ENCODE measurements at places on chromosomes 5 and 9.

DNA sequence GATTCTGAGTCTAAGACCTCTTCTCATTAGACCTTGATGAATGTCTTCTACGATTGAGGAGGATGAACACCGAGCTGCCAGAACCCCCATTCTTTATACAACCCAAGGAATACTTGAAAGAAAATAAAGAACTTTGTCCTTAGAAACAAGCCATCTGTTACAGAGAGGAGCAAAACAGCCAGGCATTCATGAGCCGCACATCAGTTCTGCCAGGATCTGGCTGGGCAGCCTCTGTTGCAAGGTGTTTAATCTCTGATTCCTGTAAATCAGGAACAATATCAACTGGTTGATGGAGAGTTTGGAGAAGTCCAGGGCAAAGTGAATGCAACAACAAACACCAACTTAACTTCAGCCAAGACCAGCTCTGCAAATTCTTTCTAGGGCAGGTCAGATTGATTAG lies 165.5 kb upstream of the DMAC1 start:
- DNase-seq, result no peak

GRCh38 chr9:83367326-83367725 lies 170.9 kb downstream of the FRMD3 start:
- DNase-seq, result no peak

DNA sequence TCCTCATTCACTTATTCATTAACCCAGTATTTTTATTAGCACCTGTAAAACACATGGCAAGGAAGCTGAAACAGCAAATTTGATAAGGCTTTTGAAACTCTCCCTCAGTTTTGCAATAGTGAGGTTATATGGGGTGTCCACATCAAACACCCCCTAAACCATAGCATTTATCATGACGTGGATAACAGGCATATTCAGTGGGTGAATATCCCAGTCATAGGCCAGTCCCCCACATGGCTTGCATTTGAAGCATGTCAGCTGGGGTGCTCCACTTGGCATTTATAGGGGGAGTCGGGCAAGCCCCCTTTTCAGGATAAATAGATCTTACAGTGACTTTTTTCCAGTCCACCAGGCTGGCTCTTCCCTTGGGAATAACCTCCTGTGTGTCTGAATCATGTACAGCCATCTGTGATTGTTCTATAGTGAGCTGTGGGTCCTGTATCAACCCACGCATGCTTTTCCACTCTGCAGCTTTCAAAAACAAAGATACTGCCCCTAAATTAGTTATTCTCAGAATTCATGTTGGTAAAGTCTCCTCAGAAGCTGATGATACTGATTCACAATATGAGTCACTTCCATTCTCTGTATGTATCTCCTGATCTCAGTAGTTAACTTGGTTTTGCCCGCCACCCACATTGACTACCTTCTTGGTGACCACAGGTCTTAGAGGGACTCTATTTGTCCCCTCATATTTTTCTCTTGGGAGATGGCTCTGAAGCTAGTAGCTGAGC lies 84.4 kb upstream of the SPIN1 start:
- DNase-seq, result no peak

- DNase-seq, result no peak
These were observed 16.3 kb downstream of the PDGFRB start for GRCh38 chr5:150139334-150139733.

DNA sequence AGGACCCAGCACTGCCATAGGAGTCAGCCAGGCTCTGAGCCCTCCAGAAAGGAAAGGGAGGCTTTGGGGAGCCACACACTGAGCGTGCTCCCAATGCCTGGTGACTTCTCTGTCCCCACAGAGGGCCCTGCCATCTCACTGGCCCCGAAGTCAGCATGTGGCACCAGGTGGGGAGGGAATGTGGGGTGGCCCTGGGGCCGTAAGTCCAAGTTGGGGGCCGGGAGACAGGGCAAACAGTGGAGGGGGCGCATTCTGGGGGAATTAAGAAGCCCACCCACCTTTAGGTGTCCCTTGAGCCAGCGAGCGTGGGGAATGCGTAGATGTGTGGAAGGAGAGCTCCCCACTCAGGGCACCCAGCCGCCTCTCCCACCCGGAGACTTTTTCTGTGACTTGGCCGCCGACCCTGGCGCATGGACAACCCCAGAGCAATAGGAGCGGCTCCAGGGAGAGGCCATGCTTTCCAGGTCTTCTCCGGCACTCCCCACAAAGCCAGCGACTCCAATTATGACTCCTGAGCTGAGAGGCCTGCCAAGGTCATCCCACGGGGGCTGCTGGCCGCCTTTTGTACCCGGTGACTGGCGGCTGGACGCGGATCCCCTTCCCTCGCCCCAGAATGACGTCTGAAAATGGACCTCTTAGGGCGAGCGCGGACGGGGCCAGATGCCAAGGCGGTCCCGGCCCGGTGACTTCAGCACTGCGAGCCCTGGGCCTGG lies 9.8 kb downstream of the IRX1 start:
- no peak for DNase-seq

DNA sequence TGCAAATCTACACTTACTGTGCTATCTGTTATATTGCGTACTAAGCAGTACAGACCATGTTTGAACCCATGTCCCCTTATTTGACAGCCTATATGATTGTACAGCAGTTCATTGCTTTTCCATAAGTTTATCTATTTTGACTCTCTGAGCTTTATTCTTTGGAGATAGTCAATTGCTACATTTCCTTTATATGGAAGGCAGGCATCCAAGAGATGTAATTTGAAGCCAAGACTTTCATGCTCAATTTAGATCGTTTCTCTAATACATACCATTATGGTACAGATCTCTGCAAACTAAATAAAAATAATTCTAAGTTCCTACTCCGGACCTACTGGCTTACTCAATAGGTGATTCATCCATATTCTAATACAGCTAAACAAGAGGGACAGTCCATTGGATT lies 424.8 kb downstream of the TMEM38B start:
- DNase-seq, result no peak

DNA sequence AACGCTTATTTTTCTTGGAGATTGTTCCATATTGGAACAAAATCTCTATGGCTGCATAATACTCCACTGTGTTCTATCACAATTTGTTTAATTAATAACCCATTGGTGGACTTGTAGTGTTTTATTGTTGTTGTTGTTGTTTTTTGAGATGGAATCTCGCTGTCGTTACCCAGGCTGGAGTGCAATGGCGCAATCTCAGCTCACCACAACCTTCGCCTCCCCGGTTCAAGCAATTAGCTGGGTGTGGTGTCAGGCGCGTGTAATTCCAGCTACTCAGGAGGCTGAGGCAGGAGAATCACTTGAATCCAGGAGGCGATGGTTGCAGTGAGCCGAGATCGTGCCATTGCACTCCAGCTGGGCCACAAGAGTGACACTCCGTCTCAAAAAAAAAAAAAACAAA lies 38.7 kb downstream of the SPRY4 start:
- no peak for DNase-seq

GRCh38 chr5:178086266-178086665 lies 27.1 kb upstream of the N4BP3 start:
- no peak for DNase-seq

- no peak for DNase-seq
These were observed 4.8 kb downstream of the ATP6V1G1 start for GRCh38 chr9:114592356-114592755.

DNA sequence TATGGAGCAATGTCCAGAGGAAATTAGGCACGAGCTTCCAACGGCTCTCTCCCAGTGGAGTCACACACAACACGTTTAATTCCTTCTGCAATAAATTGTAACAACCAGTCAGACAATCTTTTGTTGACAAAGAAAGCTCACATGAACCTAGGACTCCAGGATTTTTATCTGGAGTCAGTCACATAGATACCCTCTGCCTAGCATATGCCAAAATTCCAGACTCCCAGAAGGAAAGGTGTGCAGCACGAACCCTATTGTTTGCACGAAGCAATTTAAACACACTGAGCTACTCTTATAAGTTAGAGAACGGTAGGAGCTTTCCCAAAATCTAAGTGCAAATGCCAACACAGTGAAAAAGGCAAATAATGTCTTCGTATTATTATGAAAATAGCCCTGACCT lies 67.1 kb downstream of the TEX10 start:
- DNase-seq, result no peak

DNA sequence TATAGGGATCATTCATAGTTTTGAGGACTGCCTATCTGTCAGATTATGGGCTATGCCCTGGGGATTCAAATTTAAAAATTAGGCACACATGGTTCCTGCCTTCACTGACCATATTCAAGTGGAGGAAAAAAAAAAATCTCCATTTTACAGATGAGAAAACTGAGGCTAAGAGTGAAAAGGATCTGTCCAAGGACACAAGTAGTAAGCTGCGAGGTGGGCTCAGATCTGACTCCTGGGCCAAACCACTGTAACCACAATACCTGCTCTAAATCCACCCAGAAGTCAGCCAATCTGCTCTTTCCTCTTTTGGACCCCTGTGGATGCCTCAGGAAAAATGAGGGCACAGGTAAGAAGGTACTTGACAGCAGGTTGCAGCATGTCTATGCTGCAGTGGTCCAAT lies 2.8 kb upstream of the TOR1A start:
- no peak for DNase-seq

GRCh38 chr5:88665750-88666215 lies 217.2 kb downstream of the MEF2C start:
- no peak for DNase-seq

DNA sequence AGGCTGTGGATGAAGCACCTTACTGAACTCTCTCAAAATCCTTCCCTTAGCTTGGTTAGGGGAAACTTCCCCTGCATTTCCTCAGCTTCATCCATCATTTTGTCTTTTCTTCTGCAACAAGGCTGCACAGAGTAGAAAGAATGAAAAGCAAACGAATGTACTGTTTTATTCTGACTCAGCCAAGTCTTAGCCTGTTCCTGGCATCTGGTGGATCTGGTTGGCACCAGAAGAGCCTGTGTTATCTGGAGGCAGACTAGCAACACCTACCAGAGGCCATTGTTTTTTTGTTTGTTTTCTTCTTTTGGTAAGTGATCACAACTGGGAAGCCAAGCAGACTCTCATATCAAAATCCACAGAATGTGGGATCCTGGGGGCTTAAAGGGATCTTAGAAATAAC lies 200.7 kb downstream of the FANCC start:
- no peak for DNase-seq

- DNase-seq, result no peak
These were observed 28.5 kb downstream of the FUBP3 start for GRCh38 chr9:130607640-130608420.

- DNase-seq, result no peak
These were observed 48.9 kb downstream of the AHRR start for GRCh38 chr5:370311-370958.

GRCh38 chr5:12901696-12902095 lies 997.5 kb upstream of the CTNND2 start:
- no peak for DNase-seq

DNA sequence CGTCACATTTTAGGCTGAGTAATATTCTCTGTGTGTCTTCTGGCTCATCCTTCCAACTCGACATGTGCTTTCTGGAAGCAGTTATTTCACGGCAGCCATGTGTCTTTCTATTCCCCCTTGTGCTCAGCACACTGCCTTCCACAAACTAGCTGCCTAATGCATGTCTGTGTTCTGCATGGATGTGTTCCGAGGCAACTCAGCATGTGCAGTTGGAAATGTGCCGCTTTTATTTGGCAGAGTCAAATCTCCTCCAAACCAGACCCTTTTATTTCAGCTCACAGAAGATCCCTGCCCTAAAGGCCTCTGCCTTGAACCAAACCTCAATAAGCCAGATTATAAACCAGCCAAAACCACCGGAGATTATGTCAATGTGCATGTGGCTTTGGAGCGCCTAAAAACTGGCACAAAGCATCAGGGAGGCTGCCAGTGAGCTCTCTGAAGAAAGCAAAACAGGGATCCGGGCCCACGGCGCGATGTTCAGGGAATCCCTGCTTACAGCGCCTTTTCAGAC lies 360.2 kb downstream of the DEPDC1B start:
- DNase-seq, result no peak

DNA sequence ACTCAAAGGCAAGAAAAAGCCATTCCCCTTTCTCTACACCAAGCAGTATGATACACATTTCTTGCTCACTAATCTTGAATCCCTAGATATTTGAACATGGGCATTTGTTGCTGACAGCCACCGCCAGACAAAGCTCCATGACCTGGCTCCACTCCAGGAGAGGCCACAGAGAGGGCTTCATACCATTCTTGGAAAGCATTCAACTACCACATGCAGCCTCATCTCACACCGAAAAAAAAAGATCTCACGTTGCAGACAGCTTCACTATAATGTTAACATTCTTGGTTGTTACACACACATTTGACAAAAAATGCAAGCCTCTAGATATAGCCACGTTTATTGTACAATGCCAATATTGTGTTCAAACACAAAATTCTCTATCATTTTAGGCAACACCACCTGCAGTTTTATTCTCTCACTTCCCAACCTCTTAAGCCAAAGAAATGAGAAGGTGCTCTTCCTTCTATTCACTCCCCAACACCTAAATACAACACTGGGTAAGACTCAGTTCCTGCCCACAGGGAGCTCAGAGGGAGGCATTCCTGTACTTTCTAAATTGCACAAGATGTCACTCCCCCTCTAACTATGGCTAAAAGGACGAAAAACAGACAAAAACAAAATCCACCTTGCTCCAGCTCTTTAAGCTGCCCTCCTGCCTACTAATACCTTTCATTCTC lies 222.4 kb downstream of the TSSK1B start:
- DNase-seq, result no peak

DNA sequence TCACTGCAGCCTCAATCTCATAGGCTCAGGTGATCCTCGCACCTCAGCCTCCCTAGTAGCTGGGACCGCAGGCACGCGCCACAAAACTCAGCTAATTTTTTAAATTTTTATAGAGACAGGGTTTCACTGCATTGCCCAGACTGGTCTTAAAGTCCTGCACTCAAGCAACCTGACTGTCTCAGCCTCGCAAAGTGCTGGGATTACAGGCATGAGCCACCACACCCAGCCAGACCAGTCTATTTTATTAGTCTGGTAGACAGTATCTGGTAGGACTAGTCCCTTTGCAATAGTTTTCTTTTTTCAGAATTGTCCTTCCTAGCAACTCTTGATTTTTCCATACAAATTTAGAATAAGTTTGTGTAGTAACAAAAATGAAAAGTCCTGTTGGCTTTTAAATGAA lies 14.1 kb upstream of the GPR150 start:
- no peak for DNase-seq

- no peak for DNase-seq
These were observed 175.2 kb downstream of the SAXO1 start for GRCh38 chr9:18857769-18858168.
